ENCODE measurements at places on chromosomes 12 and 14.

DNA sequence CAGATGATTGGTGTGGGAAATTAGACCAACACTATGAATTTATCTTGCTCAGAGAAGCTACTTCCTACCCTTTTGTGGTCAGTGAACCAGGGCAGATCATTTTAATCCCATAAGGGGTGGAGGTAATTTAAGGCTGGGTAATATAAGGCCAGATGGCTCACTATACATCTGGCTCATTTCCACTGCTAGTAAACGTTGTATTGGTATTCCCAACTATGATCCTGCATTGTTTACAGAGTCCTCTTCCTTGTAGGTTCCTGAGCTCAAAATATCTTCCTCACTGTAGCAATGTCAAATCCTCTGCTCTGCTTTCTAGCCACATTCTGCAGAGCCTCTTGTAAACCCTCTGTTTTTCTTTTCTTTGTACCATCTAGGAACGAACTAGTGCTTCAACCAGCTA is 93.0 kb upstream of the MGAT4C start:
- no peak for DNase-seq

GRCh38 chr12:83016991-83017390 is 330.3 kb downstream of the TMTC2 start:
- DNase-seq = no peak

DNA sequence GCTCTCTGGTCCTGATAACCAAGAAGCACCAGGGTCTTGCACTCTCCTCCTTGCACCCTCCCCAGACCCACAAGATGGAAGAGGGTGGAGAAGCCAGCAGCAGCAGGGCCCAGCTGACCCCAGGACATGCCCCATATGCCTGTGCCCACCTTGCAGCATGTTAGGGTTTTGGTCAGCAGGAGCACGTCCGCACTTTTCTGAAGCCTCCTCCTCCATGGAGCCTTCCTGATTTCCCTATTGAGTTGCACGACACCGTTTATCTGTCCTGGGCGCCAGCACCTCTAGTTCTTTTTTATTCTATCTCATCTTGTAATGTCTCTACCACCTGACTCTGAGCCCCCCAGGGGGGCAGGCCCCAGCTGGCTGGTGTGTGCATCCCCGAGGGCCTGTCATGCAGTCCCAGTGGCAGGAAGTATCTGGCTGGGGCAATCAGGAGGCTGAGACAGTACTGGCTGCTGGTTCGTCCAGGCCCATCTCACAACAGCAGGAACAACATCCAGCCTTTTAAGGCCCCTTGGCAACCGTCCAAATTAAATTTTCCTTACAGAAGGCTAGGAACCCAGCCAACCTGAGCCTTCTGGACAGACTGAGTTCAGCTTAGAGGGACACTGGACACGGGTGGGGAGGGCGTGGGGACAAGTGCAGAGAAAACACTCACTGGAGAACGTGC is 39.6 kb downstream of the CCDC85C start:
- peak; percentile 30 for DNase-seq

DNA sequence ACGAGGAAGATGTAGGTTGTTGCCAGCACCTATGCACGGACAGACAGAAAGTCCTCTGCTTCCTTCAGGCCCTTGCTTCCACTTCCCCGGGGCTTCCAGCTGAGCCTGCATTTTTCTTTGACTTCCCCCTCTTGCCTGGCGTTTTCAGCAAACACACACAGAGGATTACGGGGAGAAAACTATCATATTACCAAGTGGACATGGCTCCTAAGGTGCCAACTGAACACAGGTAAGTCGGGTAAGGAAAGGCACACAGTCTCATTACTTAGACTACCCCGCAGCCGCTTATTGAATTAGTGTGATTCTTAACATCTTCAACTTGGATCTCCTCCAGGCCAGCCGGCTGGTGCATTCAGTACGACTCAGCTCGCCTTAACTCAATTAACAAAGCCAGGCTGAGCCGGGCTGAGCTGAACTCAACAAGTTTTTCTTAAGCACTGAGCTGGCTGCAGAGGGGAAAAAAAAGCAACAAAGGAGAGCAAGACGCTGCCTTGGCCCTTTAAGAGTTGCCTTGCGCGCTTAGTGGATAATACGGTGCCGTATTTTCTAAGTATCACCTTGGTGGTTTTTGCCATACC is 19.2 kb upstream of the MAP1LC3B2 start:
- peak; percentile 19 for DNase-seq

DNA sequence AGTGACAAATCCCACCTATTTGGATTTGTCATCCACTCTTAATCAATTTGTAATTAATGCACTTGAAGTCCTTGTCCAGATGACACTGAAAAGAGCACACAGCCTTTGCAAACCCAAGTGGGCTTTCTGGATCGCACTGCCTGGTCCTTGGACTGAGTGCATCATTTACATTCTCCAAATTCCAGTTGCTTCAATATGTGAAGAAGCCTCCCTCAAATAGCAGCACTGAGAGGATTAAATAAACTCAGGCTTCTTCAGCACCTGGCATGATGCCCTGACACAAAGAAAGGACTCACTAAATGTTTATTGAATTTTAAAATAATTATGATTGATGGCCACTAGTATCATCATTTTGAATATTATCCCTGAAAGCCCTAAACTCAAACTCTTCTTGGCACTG is 496.5 kb downstream of the VRK1 start:
- no peak for DNase-seq

- DNase-seq = no peak
These were observed 19.6 kb downstream of the ASB2 start for GRCh38 chr14:93956514-93957332.

DNA sequence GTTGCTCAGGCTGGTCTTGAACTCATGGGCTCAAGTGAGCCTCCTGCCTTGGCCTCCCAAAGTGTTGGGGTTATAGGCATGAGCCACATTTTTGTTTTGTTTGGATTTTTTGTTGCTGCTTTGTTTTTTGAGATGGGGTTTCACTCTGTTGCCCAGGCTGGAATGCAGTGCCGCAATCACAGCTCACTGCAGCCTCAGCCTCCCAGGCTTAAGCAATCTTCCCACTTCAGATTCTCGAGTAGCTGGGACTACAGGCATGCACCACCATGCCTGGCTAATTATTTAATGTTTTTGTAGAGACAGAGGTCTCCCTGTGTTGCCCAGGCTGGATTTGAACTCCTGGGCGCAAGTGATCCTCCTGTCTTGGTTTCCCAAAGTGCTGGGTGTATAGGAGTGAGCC is 5.7 kb upstream of the PLEK2 start:
- no peak for DNase-seq

DNA sequence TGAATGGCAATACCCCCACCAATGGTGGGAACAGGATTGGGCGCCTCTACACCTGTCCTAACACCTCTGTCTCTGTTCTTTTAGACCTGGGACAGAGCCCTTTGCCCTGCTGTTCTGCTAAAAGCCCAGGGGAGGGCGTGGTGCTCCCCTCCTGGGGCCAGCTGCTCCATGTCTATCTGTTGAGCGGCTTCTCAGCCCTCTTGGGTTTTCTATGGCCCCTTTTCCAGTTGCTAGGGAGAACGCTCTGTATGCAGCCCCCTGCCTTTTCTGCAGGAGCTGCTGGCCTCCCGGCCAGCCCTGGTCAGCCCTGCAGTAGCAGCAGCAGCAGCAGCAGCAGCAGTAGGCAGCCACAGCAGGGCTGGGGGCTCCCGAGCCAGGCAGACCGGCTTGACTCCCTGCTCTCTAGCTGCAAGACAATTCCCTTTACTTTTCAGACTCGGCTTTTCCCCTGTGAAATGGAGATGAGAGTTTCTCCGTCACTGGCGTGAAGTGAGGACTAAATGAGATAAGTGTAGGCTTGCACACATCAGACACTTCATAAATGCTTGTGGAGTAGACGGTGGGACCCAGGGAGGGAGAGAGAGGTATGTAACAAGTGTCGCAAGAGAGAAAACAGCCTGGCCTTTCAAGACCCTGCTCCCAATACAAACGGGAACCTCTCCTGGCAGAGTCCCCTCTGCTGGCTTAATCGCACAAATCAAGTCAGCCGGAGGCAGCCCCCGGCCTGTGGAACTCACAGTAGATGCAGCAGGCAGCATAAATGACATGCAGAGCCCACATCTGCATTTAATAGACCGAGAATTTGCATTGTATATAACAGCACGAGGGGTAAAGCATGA is 1.0 kb downstream of the RTL1 start:
- DNase-seq = no peak

DNA sequence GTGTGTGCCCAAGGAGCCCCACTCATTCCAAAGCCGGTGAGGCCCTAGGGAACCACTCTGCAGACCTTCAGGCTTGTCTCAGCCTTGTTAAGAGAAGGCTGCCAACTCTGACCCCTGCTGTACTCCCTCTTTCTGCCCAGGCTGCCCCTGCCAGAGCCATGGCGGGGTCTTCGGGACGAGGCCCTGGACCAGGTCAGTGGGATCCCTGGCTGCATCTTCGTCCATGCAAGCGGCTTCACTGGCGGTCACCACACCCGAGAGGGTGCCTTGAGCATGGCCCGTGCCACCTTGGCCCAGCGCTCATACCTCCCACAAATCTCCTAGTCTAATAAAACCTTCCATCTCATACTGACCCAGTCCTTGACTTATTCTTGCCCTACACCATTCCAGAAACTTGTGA is 7.3 kb downstream of the MYG1 start:
- no peak for DNase-seq

DNA sequence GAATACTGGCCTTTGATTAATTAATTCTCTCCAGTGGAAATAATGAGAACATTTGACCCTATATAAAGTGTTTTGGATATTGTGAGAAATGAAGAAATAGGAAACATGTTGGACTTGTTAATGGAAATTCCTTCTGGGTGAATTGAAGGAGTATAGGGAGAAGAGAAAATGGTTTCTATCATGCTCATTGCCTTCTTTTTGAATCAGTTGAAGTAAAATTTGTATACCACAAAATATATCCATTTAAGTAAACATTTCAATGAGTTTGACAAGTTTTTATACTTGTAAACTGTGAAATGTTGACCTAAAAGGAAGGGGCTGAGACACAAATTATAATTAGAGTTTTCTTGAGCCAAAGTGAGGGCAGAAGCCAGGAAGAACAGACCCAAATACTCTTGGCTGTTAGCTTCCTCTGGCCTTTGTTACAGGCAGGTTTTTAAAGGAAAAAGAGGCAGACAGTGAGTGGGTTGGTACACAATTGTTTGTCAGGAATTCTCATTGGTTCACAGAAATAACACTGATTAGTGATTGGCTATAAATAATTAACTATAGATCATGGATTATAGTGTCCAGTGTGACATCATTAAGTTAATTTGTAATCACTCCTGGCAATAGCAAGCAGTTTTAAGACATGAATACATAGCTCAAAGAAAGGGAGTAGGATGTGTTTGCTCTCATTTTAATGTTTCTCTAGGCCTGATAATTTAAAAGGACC is 826 bp downstream of the ZNF705A start:
- DNase-seq = no peak

- no peak for DNase-seq
These were observed 284.9 kb downstream of the LRFN5 start for GRCh38 chr14:41891624-41892023.

GRCh38 chr14:104935026-104935650 is 10.5 kb downstream of the PLD4 start:
- no peak for DNase-seq

DNA sequence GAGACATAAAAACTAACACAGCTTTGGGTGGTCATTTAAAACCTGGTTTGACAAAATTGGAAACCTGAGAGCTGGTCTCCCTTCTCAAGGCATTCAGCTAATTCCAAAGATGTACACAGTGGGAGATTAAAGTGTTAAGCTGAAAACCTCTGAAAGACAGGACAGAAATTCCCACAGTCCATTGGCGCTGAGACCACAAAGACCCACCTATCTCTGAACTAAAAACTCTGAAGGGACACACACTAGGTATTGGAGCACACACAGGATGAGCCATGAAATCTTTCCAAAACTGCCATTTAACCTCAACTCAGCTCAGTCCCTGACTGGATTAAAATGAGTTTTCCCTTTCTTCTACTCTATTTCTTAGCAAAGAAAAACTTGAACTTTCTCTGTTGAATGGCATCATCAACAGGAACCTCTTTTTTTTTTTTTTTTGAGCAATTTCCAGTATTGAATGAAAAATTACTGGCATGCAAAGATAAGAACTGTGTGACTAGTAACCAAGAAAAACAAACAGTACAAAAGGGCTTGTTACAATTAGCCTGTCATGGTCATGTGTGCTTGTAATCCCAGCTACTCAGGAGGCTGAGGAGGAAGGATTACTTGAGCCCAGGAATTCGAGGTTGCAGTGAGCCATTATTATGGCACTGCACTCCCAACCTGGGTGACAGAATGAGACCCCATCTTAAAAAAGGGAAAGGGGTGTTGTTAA is 82.4 kb downstream of the IPO8 start:
- no peak for DNase-seq

DNA sequence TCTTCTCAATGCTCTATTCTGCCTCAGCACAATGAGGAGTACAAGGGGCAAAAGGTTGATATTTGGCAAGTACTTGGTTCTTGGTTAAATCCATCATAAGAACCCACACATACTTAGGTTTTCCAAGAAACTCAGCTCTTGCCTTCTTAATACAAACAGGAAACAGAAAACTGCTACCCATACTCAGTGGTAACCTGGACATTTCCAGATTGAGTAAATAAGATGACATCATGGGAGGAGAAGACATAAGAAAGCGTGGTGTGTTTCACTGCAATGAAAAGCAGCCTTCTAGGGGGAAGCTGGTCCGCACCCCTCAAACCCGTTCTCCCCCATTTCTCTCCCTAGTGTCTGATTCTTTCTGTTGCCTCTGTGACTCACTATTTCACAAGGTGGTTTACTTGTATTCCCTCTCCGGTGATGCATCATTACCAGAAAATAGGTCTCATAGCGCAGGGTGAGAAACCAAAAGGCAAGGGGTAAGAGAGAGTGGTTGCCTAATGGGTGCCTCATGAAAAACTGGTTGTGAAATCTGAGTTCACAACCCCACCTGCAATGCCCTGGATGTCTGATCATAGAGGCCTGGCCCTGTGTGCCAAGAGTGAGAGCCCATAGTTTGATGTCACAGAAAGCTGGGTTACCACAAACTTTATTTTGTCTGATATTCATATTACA is 326.5 kb upstream of the TBX3 start:
- no peak for DNase-seq

DNA sequence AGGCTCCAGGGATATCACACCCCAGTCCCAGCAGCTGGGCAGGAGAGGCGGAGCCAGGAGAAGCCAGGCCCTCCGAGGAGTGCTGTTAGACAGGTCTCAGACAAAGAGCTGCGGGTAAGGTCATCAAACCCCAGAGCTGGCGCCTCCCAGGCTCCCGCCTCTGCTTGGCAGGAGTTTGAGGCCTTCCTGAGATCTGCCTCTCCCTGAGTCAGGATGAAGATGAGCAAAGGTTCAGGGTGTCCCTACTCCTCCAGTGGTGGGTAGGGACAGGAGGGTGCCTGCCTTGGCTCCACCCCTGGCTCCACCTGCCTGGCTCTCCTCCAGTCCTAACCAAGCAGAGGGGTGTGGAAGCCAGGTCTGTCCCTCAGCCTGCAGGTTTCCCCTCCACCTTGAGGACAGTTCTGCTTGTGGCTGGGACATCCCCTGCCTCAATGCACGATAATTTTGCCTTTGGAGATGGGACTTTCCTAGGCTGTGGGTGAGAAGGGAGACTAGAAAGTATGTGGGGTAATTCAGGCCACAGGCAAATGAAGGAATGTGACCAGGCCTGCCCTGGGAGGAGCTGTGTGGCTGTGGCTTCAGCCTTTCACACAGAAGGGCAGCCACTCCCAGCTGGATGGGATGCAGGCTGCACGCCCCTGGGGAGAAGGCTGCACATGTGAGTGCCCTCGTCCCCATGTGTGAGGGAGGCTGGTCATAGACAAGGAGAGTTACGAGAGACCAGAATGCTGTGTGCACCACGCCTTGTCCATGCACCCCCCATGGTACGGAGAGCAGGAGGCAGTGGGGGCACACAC is 2.2 kb downstream of the PLEKHG6 start:
- no peak for DNase-seq

Data from substantia nigra (tissue), 51 donors.